DMS79 (cell line): ENCODE measurements at places on chromosomes 3 and 15.
A peak's percentile ranks its signal among the peaks of the same experiment; 100 is the strongest.

- no peak for DNase-seq
These were observed 70.3 kb downstream of the CCNL1 start for GRCh38 chr3:157089455-157090221.

DNA sequence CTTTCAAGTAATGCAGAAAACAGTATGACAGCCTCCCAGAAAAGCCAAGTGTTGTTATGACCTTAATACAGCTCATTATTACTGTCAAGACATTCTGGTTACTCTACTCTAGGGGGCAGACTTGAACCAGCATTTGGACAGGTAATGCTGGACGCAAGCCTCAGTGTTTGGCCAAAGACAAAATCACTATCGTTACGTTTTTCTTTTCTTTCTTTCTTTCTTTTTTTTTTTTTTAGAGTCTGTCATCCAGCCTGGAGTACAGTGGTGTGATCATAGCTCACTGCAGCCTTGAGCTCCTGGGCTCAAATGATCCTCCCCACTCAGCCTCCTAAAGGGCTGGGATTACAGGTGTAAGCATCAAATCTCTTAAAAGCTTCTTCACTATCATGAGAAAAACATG is 29.4 kb upstream of the TMEM45A start:
- DNase-seq: peak; percentile 35

DNA sequence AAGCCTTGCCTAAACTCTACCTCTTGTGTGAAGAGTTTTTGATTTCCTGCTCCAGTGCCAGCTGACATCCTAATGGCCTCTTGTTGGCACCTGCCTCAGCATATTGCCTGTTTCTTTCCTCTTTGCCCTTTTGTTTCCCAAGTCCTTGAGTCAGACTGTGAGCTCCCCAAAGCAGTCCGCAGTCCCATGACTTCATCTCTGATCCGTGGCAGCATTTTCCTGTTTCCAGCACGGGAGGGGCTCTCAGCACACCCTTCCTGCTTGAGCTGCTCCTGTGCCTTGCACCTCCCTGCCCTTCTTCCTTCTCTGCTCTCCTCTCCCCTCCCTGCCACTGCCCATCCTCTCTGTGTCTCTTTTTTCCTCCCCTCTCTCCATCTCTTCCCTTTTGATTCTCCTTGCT is 179.6 kb downstream of the EPHB1 start:
- DNase-seq: peak; percentile 98

- DNase-seq: no peak
These were observed 210.0 kb upstream of the PROK2 start for GRCh38 chr3:71994906-71995305.

- DNase-seq: no peak
These were observed 462.7 kb downstream of the PLOD2 start for GRCh38 chr3:145698250-145698649.

- DNase-seq: no peak
These were observed 238.0 kb downstream of the XXYLT1 start for GRCh38 chr3:195032955-195033354.

- no peak for DNase-seq
These were observed 42.9 kb upstream of the PLCL2 start for GRCh38 chr3:16841904-16842271.
